Activated naive CD8-positive, alpha-beta T cell treated with anti-CD3 and anti-CD28 coated beads for 36 hours (primary cell): ENCODE measurements at places on chromosomes 13 and 19. TPM values are rescaled to one million over a fixed set of nuclear protein-coding genes. Genes with fewer than 3 reads are reported as not detected.

DNA sequence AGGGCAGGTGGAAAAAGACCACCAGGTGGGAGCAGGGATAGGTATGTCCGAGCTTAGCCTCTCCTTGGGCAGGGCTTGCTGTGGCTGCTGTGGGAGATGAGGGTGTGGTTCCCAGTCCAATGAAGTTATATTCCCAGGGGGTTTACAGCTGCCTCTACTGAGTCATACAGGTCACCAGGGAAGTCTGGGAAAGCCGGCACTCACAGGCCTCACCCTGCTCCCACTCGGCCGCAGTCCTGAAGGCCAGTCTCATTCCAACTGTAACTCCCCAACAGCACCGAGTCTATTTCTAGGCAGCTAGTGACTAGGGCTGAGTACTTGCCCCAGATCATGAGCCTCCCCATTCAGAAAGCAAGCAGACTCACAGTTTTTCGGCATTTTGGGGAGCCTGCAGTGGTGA is 77.1 kb downstream of the FNDC3A start:
- DNase-seq = no peak

- peak; percentile 91 for DNase-seq
These were observed 29.4 kb upstream of the NDFIP2 start for GRCh38 chr13:79451500-79451962.

ZNF763 gene
- total RNA-seq = 0.85 TPM

ZNF71 gene
- 5.4 TPM for total RNA-seq

DNA sequence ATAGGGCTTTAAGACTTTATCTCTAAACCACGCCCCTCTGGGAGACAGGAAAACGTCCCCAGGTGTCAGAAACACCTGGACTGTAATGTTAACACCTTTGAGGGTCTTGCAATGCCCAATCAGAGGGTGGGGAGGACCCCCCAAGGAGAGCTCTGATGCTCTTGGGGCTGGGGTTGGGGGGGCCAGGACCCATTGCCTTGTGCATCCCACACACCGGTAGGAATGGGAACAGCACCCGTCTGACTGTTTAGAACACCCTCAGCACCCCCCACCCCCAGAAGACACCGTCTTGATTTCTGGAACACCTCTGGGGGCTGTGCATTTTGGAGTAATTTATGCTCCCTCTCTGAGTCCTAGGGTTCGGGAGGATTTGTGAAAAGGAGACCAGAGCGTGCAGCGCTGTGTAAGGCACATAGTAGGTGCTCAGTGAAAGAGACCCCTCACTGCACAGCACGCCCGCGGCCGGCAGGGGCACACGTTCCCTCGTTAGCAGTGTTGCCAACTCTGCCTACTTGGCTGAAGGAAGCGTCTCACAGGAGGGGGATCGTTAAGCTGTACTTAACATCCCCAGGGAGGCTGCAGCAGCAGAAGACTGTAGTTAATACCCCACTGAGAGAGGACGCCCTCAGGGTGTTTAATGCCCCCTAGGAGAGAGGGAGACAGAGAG is 2.8 kb upstream of the ERFL start:
- no peak for DNase-seq

DNA sequence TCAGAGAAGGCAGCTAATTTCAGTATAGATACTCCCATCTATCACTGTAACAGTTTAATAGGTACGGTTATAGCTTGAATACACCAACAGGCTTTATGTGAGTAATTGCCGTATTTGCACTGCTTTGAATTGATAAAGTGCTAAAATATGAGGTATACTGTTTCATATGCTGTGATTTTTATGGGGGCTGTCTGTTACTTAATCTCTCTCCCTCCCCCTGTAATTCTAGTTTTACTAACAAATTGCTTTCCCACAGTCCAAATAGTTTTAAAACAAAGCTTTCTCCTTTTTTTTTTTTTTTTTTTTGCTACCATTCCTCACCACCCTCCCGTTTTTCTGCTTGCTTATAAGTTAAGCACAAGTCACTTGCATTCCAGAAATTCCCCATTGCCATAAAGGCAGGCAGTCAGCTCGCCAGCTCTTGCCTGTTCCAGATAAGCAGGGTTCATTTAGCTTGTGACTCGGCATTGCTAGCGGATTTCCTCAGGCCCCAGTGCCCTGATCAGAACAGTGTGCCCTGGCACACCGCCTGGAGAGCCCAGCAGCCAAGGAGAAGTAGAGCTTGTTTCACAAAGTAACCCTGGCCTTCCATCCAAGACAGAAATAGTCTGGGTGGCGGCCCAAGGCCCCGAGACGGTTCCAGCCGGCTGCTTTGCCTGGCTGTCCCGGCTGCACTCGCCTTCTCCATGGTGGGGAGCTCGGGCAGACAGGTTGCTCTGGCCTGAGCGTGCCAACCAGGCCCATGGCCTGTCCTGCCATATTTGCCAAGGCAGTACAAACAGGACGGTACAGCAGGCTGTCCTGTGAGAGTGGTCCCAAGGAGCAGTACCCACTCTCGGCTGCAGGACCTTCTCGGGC is 43.5 kb upstream of the NPAS1 start:
- no peak for DNase-seq

- no peak for DNase-seq
These were observed 88.1 kb downstream of the SLC7A1 start for GRCh38 chr13:29507356-29507755.

DNA sequence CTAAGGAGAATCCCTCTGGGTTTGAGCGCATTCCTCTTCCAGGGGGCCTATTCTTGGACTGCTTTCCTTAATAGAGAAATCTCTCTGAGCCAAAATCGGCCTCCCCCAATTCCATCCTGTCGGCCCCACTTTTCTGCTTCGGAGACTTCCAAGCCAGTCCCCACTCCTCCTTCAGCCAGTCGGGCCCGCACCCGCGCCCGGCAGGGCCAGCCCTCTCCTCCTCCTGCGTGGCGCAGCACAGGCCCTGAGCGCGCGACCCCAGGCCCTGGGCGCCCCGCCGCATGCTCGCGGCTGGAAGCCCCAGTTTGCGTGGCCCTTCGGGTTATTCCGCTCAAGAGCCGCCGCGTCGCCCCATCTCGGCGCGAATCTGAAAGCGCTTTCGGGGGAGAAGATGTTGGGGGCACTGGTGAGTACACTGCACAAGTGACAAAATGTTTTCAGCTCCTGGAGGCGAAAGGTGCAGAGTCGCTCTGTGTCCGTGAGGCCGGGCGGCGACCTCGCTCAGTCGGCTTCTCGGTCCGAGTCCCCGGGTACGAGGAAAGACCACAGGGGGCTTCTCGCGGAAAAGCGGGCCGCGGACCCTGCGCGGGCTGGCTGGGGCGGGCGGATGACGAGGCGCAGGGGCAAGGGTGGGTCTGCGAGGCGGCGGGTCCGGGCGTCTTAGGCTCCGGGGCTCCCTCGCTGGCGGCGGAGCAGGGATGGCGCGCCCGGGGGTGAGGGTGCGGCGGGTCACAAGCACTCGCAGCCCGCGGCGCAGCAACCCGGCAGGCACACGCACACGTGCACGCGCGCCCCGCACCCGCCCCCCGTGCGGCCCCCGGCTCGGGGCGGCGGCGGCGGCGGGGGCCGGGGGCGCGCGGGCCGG is at the start of gene IL17D:
IL17D (plus strand) TSS at position 785 of the 865 bp plus-strand sequence. CDS start 303 bp downstream, outside the sequence.
- DNase-seq = peak; percentile 54

UHRF1 gene
- total RNA-seq = 245 TPM
